ENCODE measurements at places on chromosomes 12 and 14.

DNA sequence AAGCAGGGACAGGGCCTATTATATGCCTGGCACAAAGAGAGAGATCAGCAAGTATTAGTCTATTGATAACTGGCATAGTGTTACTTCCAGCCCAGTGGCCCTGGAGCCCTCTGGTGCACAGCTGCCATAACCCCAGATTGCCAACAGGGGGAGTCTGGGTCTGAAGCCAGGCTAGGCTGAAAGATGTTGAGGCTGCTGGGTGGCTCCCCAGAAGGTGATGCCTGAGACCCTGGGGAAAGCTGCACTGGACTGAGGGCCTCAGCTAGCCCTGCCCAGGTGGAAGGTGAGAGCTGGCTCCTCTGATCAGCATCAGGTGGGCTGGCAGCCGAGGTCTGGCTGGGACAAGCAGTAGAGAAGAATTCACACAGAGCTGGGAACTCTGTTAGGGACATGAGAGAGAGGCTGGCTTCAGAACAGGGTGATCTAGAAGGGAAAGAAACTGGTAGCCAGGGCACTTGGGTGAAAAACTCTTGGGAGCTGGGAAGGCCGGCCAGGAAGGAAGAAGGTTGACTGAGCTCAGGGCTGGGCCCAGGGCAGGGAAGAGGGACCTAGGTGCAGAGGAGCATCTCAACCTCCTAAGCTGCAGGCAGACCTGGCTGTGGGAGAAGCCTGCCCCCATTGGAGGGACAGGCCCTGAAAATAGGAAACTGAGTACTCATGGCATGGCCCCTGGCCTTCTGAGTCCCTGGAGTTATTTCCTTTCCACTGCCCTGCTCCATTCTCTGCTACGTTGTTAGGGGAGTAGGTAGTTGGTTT, 3.9 kb downstream of the GZMH start:
- peak; percentile 65 for DNase-seq

- DNase-seq, result no peak
Observed at GRCh38 chr14:87133073-87133801, 859.7 kb downstream of the GALC start.

GRCh38 chr14:101851736-101852405, 90.4 kb downstream of the PPP2R5C start:
- DNase-seq, result peak; percentile 16

GRCh38 chr14:20630340-20631022, 11.0 kb downstream of the OR6S1 start:
- peak; percentile 39 for DNase-seq

GRCh38 chr12:112116232-112117060, 7.9 kb upstream of the NAA25 start:
- DNase-seq, result no peak

DNA sequence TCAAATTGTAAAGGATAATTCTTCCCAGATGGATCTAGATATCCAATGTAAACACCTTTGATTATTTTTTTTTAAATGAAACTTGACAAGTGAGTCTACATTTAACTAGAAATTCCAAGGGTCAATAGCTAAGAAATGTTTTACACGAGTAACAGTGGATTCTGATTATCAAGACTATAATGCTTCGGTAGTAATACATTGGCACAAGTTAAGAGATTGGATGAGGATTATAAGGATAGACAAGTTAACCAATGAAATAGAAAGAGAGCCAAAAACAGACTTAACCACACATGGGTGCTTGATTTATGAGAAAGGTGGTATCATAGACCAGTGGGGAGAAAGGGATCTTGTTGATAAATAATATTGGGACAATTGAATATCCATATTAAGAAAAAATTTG, 40.3 kb upstream of the PCED1B start:
- DNase-seq, result no peak

DNA sequence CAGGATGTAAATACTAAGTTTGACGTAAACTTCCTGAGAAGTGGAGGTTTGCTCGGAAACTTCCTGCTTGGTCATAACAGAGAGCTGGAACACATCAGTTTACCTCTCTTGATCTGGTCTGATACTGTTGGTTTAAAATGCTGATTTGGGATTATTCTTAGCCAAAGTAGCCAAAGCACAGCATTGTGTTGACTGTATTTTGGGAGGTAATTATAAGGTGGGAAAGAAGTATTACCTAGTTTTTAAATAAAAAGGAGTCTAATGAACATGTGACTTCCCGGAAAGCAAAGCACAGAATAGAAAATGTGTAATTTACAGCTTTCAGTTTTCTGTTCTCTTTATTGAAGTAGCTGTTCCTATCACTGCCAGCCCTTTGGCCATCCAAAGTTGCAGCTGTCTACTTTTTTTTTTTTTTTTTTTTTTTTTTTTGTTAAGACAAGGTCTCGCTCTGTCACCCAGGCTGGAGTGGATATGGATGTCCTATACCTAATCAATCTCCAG, 52.2 kb upstream of the SRP54 start:
- DNase-seq, result no peak

- no peak for DNase-seq
Observed at GRCh38 chr12:105858981-105859710, 279.6 kb downstream of the NUAK1 start.

DNA sequence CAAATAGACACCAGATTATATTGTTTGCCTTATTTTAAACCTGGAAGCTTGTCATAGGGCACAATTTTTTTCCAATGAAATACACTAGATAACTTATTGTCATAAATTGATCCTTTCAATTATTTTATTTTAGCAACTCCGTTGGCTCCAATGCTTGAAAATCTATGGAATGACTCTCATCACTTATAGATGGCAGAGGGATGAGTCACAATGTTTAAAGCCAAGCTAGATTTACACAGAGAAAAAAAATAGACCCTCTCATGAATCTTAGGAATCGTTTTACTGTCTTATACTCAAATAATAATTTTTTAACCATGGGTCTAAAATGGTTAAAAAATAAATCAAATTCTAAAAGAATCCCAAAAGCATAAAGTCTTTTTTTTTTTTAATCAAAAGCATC, 1276.6 kb upstream of the FLRT2 start:
- DNase-seq, result no peak

GRCh38 chr12:32398816-32399369, 465 bp upstream of the FGD4 start:
- DNase-seq, result no peak

GRCh38 chr14:88631091-88631490, 68.3 kb downstream of the ZC3H14 start:
- no peak for DNase-seq

- no peak for DNase-seq
Observed at GRCh38 chr14:102683399-102684297, 91.2 kb downstream of the RCOR1 start.

DNA sequence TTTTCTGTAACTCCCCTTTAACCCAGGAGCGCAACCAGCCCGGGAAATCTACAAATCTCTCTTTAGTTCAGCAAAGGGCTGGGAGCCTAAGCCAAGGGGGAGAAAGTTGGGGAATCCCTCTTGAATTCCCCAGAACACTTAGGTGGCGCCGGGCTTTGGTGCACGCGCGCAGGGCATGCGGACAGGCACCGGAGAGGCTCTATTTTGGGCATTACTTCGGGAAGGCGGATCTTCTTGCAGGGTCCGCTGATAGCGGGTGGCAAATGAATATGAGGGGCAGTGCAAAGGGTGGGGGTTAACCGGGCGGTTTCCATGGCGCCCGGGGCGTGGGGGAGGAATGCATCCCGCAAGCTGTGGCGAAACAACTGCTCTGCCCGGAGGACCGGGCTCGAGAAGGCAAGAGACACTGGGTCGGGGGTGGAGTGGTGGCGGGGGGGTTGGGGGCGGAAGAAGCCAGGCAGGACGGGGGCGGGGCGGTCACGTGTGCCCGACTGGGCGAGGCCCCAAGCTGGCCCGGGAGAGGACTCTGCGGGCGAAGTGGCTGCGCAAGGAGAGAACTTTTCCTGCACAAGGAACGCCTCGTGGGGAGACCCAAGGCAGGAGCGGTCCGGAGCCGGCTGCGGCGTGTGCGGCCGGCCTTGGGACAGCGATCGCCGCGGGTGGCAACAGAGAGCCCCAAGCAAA, at the start of gene FLVCR2:
Gene FLVCR2 (plus strand): TSS at position 519 of the 684 bp plus-strand sequence. CDS start 353 bp downstream, outside the sequence.
- peak; percentile 35 for DNase-seq

GRCh38 chr12:30661210-30661609, 34.5 kb downstream of the IPO8 start:
- DNase-seq, result no peak

- no peak for DNase-seq
Observed at GRCh38 chr12:43453761-43454160, 98.2 kb downstream of the ADAMTS20 start.

DNA sequence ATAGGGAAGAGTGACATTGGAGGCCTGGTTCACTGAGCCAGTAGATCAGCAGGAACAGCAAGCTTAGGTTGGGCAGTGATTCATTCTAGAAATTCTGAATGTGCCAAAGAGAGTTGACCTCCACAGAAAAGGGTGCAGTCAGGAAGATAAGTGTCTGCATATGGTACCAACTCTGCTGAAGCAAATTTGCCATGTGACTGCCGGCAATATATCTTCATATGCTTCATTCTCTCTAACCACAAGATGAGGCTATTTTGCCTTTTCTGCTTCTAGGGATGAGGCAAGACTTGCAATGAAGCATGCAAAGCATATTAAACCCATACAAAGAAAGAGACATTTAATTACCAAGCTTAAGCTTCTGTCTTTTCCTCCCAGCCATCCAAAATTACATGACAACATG, 13.6 kb downstream of the CCDC198 start:
- no peak for DNase-seq

DNA sequence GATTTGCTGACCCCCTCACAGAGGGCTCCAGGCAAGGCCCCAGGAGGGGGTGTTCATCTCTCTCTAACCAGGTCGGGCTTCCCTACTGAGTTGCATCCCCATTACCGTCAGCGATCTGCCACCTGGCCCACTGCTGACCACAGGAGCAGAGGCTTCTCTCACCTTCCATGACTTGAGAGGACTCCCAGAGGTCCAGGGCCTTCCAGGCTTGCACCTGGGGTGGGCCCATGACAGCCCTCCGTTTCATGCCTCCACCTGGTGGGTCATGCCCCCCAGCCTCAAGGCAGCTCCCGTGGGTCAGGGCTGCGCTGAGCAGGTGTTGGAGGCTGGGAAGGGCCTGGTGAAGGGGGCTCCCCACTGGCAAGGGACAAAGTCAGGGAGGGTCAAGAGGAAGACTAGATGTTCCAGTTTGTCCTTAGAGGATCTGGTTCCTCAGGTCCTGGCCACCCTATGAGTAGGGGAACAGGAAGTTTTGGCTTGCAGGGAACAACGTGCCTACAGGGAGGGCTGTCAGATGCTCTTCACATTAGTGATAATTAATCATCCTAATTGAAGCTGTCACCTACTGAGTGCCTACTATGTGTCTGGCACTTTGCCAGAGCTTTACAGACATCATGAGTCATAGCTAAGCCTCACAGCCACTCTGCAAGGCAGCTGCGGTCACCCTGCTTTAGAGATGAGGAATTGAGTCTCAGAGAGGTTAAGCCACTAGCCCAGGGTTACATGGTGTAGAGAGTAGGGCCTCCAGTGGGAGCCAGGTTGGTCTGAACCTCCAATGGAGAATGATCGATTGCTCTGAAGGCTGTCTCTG, 13.8 kb downstream of the NFKBIA start:
- DNase-seq, result no peak

DNA sequence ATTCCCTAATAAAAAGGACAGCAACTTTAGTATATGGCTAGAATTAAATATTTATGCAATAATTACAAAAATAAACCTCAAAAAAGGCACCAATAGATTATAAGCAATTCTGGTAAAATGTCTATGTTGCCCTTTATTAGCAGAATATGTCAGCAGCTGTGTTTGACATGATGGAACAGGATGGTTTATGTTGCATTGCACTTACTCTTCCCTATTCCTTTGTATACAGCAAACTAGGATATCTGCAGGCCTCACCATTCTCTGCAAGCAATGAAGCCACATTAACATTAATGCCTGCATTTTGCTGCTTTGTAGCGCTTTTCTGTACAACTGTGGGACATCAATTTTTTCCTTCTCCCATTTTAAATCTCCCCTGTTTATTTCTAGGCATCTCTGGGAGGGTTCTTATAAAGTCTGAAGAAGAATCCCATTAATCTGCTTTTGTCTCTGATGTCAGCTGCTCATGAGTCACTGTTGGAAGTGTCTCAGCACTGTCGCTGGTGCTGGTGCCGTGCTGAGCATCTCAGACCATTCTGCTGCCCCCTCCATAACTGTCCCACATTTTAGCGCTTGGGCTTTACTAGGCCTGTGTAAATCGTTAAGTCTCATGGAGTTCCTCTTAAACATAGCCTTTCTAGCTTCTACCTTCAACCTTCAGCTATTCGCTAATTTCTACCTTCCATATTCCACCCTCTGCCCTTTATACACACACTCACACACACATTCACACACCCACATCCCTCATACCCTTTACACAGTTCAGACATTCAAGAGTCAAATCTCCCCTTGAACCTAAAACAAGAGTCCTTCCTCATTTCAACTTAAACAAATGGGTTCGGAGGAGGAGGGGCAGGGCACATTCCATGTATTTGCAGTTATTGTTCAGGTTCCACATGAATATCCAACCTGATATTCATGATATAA, 64.4 kb upstream of the TRHDE start:
- DNase-seq, result no peak

- no peak for DNase-seq
Observed at GRCh38 chr12:53964315-53964713, 8.6 kb upstream of the HOXC11 start.

- DNase-seq, result no peak
Observed at GRCh38 chr14:31930070-31930469, 147.0 kb upstream of the ARHGAP5 start.

DNA sequence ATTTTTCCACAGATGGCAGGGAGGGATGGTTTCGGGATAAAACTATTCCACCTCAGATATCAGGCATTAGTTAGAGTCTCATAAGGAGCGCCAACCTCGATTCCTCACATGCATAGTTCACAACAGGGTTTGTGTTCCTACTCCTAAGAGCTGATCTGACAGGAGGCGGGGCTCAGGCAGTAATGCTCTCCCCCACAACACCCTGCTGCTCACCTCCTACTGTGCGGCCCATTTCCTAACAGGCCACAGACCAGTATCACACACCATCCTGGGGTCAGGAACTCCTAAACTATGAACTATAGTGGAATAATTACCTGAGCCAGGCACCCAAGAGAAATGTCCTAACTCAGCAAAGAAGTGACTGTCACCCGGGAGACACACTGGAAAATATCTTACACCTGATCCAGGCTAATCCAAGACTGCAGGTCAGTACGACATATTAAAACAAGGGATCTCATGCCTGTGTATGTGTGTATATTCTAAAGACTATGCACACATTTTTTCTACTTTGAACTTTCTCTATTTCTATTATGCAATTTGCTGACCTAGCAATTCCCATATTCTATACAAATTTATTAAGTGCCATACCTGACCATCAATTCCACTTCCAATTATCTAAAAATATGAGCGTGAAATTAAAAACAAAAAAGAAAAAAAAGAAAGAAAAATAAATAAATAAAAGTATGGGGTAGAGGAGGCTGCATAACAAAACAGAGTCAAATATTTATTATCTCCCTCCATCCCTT, 4.7 kb downstream of the NAA25 start:
- DNase-seq, result no peak

GRCh38 chr12:6551496-6552139, 4.2 kb downstream of the IFFO1 start:
- no peak for DNase-seq

- no peak for DNase-seq
Observed at GRCh38 chr12:24820872-24821271, 128.0 kb downstream of the BCAT1 start.
